ENCODE measurements at places on chromosomes 5 and 9.
A peak's percentile ranks its signal among the peaks of the same experiment; 100 is the strongest.

GRCh38 chr9:101977614-101978210 is 239.3 kb upstream of the GRIN3A start:
- peak; percentile 33 for DNase-seq

DNA sequence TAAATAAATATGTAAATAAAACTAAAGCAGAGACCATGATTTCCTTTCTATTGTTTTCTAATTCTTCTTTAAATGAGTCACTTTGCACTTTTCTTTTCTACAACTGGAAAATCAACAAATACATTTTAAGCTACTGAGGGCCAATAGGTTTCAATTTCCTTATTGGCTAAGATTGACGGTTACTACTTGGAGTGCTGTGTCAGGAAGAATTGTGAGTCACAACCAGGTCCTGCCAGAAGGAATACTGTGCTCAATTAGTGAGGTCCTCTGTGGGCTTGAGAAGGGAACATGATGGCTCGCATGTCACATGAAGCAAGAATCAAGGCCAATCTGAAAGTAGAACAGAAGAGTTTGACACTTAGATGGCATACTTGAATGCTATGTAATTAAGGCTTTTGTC is 110.8 kb downstream of the HMHB1 start:
- DNase-seq: no peak

DNA sequence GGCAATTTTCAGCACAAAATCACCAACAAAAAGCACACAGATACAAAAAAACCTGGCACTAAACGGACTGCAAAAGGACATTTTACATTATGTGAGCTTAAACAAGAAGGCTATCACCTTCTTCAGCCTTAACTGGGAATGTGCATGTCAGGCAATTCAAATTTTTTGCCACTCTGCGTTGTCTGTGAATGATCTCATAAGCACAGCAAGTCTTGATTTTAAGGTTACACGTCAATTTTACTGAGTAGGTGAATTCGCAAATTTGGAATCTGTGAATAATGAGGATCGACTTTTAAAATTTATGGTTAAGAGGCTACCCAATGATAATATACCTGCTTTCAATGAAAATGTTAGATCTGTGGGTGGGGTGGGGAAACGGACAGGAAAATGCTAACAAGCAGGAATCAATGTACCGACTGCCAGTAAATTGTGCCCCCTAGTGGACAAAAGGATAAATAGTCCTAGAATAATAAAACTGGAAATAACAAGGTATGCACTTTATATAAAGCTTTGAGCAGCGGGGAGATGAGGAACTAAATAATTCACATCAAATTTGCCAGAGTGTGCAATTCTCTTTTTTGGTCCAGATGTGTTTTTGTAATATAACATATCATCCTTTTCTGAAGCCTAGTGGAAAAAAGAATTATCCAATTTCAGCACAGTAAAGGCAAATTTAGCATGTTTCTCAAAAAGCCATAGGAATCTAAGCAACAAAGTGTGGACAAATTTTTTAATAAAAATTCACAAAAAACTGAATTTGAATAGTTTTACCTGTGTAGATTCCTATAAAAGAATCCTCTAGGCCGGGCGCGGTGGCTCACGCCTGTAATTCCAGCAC is 20.5 kb downstream of the EQTN start:
- peak; percentile 70 for DNase-seq

DNA sequence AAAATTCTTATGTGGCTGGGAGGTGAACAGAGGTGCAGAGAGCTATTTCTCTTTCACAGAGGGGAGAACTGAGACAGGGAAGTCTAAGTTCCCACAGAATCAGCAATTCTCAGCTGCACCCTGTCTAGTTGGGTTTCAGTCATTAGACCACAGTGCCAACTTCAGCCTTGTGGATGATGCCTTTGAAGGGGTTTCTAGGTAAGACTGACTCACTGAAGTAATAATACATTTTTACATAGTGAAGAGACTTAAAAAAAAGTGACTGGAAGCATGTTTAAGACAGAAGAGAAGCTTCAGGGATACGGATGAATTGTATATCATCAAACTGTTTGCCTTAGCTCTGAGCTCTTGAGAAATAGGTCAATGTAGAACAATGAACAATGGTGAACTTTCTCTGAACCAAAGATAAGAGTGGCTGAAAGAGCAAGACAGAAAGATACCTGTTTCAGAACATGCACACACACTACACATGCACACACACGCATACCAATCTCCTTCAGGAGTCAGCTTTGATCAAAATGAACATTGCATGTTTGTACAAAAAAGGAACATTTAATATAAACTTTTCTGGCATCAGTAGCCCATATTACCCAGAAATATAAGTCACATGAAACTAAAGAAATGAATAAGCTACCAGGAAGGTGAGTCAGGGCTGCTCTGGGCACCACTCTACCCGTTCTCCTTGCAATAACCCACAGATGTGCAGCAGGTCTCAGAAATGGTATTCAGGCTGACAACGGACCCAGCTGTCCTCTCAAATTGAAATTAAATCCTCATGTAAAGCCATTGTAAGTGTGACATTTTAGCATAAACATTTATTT is 12.6 kb upstream of the FYB1 start:
- DNase-seq: no peak

GRCh38 chr9:136244122-136244968 is 1.3 kb downstream of the QSOX2 start:
- peak; percentile 42 for DNase-seq

GRCh38 chr5:169817031-169817430 is 163.3 kb downstream of the INSYN2B start:
- no peak for DNase-seq

- DNase-seq: no peak
These were observed 61.3 kb upstream of the EPB41L4B start for GRCh38 chr9:109382182-109382581.

- DNase-seq: no peak
These were observed 166.4 kb upstream of the MVB12B start for GRCh38 chr9:126160067-126160853.

GRCh38 chr9:35107297-35108290 is 4.7 kb upstream of the STOML2 start:
- no peak for DNase-seq

GRCh38 chr9:71295928-71296327 is 174.5 kb upstream of the TRPM3 start:
- DNase-seq: no peak

DNA sequence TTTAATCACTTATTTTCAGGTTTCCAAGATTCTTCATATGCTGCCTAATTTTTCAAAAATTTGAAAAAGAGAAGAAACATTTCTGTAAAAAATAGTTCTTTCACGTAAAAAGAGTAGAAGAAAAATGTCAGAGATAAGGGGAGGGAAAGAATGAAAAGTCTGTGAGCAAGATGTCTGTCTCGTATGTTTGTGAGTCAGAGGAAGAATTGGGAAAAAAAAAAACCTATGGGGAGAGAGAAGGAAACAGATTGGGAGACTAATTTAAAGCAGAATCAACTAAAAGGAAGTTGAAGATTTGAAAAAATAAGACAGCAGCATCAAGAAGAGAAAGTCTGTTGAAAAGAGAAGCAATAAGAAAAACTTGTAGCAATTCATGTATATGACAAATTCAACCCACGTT is 456.3 kb downstream of the HINT1 start:
- no peak for DNase-seq

GRCh38 chr9:91071184-91071990 is 269.8 kb downstream of the SYK start:
- DNase-seq: no peak

GRCh38 chr5:134088291-134088690 is 26.2 kb upstream of the TCF7 start:
- no peak for DNase-seq

- DNase-seq: no peak
These were observed 29.1 kb upstream of the ZFAND5 start for GRCh38 chr9:72394066-72394465.

DNA sequence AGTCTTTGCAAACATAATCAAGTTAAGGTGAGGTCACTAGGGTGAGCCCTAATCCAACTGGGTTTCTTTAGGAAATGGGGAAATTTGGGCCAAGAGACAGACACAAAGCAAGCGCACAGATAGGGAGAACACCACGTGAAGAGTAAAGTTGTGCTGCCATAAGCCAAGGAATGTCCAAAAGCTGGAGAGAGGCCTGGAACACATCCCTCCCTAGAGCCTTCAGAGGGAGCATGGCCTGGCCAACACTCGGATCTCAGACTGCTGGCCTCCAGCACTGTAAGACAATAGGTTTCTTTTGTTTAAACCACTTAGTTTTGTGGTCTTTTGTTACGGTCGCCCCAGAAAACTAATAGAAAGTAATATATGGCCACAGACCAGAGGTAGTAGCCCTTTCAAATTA is 8.1 kb upstream of the ROR2 start:
- no peak for DNase-seq

GRCh38 chr9:123368536-123369153 is 12.6 kb downstream of the CRB2 start:
- DNase-seq: no peak
